Karpas-422 (cell line): ENCODE measurements at places on chromosomes 6 and 20.

GRCh38 chr6:38218235-38218634 lies 398.7 kb downstream of the ZFAND3 start:
- DNase-seq = no peak

- DNase-seq = no peak
Observed at GRCh38 chr6:80501636-80502035, 395.2 kb downstream of the BCKDHB start.

GRCh38 chr6:140124498-140124897 lies 750.0 kb upstream of the CITED2 start:
- DNase-seq = no peak

GRCh38 chr6:162467679-162468078 lies 259.9 kb downstream of the PRKN start:
- DNase-seq = no peak

DNA sequence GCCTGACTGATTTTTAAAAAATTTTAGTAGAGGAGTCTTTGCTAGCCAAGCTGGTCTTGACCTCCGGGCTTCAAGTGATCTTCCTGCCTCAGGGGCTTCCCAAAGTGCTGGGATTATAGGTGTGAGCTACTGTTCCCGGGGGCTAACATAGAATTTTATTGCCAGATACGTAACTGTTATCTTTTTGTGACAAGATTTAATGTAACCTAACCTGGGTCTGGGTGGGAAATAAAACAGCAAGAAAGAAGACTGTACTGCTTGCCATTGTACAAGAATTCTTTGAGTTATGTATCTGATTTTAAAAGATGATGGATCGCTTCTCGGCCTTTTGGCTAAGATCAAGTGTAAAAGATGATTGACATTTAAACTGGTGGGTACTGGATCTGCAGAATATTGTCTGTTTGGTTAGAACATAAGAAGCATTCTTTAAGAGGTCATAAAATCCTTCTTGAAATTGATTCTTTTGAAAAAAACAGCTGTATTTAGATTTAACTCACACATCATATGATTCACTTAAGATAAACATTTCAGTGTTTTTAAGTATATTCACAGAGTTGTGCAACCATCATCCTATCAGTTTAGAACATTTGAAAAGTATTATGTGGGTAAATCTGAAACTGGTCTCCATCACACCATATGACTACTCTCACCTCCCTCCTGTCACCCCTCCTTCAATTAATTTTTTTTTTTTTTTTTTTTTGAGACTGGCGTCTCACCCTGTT lies 21.6 kb downstream of the TPX2 start:
- no peak for DNase-seq

GRCh38 chr6:75333676-75334200 lies 49.1 kb upstream of the TMEM30A start:
- DNase-seq = no peak

DNA sequence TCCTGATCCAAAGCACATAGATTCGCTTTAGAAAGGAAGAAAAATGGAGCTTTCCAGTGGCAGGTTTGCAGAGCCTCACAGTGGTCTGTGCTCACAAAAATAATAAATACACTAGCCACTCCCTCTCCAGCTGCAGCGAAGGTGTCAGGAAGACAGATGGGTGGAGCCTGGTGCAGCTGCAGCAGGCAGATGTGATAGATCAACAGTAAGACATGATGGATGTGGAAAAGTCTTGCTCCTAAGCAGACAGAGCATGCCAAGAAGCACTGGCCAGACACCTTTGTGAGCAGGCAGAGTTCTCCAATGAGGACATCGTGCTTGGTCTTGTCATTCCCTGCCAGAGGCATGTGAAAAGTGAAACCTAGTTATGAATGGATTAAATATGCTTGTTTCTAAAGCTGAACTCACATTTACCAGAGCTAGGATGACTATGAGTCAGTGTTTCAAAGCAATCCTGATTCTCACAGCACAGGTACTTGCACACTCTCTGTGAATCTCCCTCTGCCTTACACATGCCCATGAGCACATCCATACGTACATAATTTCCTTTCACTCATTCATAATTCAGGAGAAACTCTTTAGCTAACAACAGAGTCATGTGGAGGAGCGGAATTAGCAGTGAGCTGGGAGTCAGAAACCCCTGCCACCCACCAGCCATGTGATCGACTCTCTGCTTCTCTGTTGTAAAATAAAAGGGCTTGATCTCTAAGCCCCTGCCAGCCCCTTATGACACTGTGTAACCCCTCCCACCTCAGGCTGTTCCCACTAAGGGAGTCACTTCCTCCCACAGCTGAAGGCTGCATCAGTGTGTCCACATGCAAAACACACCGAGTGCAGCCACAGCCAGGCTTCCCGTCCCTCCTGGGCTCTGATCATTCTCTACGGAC lies 111.2 kb downstream of the SCML4 start:
- peak; percentile 83 for DNase-seq

DNA sequence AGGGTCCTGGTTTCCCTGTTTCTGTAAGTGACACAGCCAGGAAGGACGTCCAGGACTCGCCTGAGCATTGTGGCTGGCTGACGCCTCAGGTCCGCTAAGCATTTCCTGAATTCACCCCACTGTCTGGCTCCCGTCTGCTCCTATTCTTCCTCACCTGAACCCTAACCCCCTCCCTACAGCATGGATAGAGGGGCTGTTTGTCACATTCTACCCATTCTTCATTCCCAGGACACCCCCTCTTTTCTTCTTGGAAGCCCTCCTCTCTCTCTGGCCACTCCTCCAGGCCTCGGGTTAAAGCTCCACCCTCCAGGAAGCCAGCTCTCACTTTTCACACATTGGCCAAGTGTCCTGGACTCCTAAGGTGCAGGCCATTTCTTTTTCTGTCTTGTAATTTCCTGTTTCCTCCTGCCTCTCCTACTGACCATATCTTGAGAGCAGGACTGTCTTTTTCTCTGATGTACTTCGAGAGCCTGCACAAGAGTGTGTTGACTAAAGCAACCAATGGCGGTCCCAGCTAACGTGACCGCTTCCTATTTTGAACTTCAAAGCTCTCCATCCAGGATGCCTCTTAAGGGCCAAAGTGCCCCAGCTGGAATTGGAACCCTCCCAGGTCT lies 24.2 kb upstream of the MYMX start:
- no peak for DNase-seq

DNA sequence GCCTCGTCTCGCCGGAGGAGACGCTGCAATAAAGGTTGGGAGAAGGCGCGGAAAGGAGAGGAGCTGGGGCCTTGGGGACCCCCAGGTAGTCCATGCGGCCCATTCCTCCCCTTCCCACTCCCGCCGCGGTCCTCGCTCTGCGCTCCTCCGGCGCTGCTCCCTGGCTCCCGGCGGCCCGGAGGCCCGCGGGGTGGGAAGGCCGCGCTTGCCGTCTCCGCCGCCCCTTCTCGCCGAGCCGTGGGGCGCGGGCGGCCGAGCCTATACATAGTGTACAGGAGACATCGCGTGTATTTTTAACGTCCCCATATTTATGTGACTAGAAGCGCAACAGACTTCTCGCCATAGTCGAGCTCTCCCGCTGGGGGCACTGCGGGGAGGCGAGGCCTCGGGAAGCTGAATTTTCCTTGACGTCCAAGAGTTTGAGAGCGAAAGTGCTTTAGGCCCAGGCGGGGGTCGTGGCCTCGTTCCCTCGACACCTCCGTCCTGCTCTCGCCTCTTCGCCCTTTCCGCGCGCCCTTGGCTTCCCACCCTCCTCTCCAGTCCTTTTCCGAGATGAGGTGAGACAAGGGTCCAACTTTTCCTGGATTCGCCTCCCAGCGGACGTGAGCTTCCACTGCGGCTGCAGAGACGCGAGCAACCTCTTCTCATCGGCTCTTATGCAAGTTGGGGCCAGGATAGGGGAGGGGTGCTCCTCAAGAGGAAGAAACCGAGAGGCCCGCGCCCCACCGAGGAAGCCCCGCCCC lies 29.0 kb downstream of the SLC12A5 start:
- DNase-seq = no peak

DNA sequence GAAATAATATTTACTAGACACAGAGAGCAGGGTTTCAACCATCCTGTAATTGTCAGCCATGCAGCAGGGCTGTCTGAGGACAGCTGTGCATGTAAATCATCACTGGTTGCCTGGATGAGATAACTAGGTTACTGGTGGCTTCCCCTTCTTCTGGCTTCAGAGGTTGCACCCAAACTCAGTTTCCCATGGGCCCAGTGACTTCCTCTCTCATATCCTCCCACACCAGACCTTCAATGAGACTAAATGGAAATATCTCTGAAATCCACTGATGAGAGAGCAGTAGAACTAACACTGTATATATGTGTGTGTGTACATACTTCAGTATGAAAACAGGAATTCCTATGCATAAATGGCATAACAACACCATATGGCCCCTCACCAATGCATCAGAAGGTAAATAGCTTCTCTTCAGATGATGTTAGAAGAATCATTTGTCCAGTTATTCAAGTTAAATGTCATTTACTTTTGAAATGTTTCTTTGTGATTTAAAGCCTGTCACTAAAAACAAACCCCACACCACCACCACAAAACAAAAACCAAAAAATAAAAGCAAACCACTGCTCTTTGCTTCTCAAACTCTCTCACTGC lies 51.0 kb upstream of the IL20RA start:
- peak; percentile 94 for DNase-seq

GRCh38 chr6:103079867-103080266 lies 1686.4 kb downstream of the GRIK2 start:
- peak; percentile 42 for DNase-seq

GRCh38 chr20:13464702-13465101 lies 174.0 kb downstream of the TASP1 start:
- no peak for DNase-seq

DNA sequence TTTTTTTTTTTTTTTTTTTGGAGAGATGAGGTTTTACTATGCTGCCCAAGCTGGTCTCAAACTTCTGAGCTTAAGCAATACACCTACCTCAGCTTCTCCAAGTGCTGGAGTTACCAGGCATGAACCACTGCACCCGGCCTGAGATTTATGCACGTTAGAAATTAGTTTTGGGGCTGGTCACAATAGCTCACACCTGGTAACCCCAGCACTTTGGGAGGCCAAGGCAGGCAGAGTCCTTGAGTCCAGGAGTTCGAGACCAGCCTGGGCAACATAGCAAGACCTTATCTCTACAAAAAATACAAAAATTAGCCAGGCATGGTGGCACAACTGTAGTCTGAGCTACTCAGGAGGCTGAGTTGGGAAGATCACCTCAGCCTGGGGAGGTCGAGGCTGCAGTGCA lies 51.9 kb downstream of the CD24 start:
- no peak for DNase-seq

DNA sequence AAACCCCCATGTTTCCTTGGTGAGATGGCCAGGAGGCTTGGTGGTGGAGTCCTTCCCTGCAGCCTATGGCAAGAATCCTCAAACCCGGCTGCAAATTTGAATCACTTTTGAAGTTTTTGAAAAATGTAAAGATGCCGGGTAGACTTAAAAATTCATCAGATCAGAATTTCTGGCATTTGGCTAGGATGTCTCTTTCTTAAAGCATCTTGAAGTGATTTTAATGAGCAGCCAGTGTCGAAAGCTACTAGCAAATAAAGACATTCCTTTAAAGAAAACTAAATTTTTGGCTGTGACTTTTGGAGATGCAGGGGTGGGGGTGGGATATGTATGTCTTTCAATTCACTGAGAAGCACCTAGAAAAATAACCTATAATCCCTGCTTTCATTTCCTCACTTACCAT lies 25.6 kb upstream of the NOX3 start:
- no peak for DNase-seq

- DNase-seq = no peak
Observed at GRCh38 chr6:25193460-25194171, 85.6 kb upstream of the CARMIL1 start.

DNA sequence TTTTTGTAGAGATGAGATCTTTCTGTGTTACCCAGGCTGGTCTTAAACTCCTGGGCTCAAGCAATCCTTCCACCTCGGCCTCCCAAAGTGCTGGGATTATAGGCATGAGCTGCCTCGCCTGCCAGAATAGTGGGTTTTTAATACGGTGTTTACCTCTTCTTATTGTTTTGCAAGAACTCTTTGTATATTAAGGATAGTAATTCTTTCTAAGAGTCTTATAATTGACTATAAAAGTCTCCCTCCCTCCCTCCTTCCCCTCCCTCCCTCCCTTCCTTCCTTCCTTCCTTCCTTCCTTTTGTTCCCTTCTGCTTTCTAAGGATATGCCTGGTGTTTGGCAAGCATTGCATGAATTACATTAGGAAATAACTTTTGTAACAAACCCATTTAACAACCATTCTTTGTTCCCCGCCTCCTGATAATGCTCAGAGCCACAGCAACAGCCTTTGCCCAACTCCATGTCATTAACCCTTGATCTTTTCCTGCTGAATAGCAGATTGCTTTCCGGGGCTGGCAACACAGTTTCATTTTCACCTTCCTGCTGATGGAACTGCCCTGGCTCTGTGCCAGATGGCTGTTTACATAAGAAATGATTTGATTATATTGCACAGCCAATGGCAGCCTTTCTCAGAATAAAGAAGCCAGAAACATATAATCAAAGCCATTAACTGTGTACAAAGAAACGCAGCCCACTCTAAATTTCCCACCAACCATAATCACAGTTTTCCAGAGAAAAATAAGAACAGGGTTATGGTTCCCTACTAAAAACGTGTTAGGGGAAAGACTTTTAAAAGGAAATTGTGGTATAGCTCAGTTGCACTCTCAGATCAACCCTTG lies 143.7 kb upstream of the PTPN1 start:
- DNase-seq = no peak

DNA sequence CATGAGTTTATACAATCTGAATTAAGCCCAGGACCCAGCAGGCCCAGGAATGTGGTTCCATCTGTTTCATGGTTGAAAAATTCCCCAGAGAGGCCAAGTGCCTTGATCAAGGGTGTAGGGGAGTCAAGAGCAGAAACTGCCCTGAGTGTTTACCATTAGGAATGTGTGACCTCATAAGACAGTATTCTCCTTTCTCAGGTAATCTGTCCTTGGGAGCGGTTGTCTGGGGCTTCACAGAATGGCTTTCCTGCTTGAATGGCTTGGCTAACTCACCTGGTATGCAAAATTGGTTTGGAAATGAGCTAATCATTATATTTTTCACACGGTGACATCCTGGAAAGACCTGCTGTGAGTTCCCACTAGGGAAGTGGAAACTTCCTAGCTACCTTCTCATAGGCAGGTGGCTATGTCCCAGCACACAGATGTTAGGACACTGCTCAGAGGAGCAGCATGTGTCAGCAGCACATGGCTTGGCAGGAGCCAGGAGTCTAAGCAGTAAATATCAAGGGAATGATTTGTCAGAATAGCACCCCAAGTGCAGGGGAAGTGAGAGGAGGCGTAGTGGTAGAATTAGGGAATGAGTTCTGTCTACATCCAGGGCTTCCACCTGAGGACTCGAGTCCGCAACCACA lies 17.7 kb downstream of the CLIC5 start:
- no peak for DNase-seq

GRCh38 chr6:126300735-126301134 lies 39.2 kb upstream of the CENPW start:
- DNase-seq = no peak

DNA sequence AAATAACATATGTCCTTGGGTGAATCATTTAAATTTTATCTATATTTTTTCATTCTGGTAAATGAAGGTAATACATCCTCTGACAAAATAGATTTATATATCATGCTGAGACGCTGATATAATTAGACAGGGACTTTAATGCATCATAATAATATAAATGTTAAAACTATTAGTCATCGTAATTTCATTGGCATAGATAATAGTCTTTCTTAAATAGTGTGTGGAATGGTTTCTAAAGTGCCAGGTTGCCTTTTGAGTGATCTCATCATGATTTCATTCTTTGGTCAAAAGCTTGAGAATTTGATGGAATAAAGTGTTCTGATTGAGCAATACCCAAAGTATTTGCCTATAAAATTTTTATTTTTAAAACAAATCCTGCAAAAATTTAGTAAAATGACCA lies 43.2 kb upstream of the BMP5 start:
- DNase-seq = no peak
